ENCODE measurements at places on chromosomes 5 and 9.
A peak's percentile ranks its signal among the peaks of the same experiment; 100 is the strongest.

DNA sequence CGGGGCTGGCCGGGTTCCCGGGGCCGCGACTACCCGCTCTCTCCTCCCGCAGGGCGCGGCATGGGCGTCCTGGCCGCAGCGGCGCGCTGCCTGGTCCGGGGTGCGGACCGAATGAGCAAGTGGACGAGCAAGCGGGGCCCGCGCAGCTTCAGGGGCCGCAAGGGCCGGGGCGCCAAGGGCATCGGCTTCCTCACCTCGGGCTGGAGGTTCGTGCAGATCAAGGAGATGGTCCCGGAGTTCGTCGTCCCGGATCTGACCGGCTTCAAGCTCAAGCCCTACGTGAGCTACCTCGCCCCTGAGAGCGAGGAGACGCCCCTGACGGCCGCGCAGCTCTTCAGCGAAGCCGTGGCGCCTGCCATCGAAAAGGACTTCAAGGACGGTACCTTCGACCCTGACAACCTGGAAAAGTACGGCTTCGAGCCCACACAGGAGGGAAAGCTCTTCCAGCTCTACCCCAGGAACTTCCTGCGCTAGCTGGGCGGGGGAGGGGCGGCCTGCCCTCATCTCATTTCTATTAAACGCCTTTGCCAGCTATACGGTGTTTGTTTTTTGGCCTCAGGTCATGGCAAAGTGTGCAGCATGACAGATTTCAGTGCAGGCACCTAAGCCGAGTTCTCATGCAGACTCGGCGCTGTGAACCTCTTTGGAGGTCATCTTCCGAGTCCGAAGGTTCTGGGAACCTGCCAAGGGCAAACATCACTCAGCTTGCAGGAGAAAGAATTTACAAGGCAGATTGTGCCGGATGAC, 516 bp downstream of the MRPL41 start:
- DNase-seq, result no peak

DNA sequence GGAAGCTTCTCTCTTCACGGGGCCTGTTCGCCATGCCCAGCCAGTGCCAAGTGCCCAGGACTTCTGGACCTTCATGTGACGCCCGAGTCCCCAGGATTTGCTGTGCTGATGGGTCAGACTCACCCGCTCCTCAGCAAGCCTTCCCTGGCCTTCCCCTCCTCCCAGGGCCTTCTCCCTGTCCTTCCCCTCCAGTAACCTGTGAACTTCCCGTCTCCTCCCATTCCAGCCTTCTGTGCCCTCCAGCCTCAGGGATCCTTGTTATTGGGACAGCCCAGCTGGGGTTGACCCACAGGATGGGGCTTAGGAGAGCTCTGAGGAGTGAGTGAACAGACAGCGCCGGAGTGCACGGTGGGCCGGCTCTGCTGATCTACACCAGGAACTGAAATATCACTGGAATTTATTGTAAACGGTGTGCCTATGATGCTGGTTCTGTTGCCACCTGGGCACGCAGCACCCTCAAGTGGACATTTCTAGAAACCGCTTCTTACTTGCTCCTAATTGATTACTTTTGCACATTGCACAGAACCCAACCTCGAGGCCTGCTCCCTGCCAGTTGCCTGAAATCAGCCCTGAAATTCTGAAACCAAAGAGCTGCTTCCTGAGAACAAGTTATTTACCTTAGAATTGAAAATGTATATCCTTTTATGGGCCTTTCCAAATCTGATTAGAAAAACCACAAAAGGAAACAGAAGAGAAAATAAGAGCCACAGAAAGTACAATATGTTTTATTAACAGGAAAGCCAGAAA, 1.5 kb downstream of the SPAAR start:
- DNase-seq, result no peak

- DNase-seq, result peak; percentile 46
These were observed at the start of gene PCDHGA1 for GRCh38 chr5:141330299-141331080. Gene PCDHGA1, plus strand, starts transcription at chr5:141330514.

DNA sequence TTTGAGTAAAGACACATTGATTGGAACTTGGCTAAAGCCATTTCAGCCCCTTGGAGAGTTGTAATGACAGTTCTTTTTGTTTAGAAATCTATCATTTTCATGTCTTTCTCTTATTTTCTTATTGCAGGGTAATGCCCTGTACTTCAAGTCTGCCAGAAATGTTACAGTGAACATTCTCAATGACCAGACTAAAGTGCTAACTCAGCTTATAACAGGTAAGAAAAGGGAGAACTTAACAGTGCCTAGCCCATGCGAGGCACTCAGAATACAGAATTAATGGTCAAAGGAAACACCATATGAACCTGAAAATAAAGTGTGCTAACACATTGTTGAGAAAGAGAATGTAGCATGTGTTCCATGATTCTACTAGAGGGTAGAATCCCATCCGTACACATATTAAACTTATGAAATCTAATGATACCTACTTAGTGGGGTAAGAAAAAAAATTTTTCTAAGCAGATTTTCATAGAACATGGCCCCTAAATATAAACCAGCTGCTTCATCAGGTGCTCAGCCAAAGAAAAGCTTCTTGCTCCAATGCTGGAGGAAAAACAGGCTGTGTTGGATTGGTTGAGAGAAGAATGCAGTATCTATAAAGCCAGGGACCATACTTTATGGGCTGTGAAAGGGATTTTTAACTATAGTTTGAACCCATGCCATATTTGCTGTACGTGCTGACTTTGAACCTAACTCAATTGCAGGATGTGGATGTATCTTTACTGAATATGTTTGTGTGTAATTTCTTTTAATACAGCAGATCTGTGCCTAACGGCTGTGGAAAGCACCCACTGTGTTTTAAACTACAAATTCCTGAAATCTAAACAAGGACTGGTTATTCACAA, 260.8 kb upstream of the PPP1R2B start:
- DNase-seq, result no peak

GRCh38 chr5:67268231-67269021, 71.8 kb upstream of the CD180 start:
- peak; percentile 88 for DNase-seq

GRCh38 chr5:160023908-160024630, 15.1 kb downstream of the TTC1 start:
- no peak for DNase-seq

- no peak for DNase-seq
These were observed 37.3 kb upstream of the EGFL7 start for GRCh38 chr9:136625101-136626065.
